IMR-90 (cell line): ENCODE measurements at places on chromosomes 12 and 14. TPM values are rescaled to one million over a fixed set of nuclear protein-coding genes. Genes with fewer than 3 reads are reported as not detected.

DNA sequence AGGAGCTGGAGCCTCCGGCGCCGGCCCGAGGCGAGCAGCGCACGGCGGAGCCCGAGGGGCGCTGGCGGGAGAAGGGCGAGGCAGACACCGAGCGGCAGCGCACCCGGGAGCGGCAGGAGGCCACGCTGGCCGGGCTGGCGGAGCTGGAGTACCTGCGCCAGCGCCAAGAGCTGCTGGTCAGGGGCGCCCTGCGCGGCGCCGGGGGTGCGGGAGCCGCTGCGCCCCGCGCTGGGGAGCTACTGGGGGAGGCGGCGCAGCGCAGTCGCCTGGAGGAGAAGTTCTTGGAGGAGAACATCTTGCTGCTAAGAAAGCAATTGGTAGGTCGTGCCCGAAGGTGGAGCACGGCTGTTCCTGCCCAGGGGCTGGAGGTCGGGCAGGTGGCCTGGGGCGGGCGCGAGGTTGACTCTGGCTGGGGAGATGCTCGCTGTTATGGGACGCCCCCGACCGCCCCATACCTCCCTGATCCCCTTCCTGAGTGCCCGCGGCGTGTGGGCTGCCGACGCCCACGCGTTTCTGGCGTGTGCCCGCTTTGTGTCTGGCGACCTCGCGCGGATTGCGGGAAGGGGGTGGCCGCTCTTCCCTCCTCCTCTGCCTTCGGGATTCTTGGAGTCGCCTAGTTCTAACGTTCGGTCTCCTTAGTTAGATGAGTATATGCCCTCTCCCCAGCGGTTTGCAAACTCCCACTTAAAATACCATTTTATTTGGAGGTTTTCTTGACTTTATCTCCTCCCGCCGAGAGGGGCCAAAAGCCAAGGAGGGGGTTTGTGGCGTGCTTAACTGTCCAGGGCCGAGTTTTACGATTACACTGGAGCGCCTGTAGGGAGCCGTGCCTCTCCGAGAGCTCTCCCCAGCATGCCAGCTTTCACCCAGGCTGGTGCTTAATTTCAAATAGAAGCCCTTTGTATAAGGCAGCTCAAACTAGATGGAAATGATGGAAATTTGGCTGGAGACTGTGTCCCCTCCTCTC is 752 bp downstream of the DACT1 start:
- peak; percentile 30 for DNase-seq

SEC23A gene
- total RNA-seq = 417 and 609 TPM in 2 replicates

GDF3 gene
- not detected in 2 replicates for total RNA-seq

POTEG gene
- not detected in 2 replicates for total RNA-seq

GRCh38 chr12:55673638-55674037 is 34.1 kb downstream of the ITGA7 start:
- DNase-seq = no peak

- DNase-seq = no peak
Measured at GRCh38 chr12:116675339-116676107, 62.3 kb downstream of the SPRING1 start.

GRCh38 chr12:98373025-98373554 is 142.3 kb upstream of the TMPO start:
- peak; percentile 51 for DNase-seq

TM7SF3 gene
- total RNA-seq = 45.3 and 46.6 TPM in 2 replicates

DNA sequence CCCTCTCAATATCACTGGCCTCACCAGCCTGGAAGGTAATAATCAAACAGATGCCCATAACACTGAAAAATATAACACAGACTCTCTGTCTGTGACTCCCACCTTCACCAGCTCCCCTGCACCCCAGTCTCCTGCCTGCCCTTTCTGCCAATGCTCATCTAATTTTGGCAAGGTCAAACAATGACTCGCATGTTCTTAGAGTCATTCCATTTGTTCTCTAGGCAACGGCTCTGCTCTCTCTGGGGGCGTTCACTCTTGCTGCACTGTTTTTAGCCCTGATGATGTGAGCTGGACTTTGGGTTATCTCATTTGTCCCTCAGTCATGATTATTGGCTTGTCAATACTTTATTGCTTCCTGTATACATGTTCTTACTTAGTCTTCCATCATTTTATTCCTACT is 691.8 kb downstream of the FLRT2 start:
- DNase-seq = peak; percentile 50

DNA sequence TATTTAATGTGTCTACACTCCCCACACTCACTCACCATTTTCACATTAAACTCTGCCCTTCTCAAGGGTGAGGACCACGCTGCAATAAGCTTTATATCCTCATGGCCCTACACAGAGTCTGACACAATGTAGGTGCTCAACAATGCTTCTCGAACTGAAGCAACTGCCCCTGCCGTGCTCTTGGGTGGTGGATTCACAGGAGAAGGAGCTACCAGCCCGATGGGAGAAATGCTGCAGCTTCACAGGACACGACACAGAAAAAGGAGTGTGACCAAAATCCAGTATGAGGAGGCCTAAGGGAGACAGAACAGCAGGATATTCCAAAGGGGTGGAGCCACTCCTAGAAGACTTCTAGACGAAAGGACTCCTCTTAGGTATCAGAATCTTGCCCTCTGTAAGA is 6.5 kb upstream of the KRT3 start:
- DNase-seq = no peak

BEST3 gene
- under 0.01 TPM in 2 replicates for total RNA-seq

OR6C76 gene
- not detected in 2 replicates for total RNA-seq

DNA sequence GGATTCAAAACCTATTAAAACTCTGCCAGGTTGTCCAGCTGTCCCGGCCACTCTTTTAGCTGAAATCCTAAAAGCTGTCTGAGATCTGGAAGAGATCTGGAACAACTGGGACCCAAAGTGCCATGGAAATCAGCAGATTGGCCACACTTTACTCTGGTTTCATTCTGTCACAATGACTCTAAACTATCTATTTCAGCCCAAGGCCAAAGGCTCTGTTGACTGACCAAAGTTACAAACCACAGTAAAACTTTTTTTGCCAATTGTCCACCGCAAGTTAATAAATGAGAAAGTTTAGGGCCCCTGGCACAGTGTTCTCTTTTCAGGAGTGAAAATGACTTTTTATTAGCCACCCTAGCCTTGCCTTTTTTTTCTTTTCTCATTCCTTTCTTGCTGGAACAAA is 113.4 kb upstream of the CPM start:
- no peak for DNase-seq

DNA sequence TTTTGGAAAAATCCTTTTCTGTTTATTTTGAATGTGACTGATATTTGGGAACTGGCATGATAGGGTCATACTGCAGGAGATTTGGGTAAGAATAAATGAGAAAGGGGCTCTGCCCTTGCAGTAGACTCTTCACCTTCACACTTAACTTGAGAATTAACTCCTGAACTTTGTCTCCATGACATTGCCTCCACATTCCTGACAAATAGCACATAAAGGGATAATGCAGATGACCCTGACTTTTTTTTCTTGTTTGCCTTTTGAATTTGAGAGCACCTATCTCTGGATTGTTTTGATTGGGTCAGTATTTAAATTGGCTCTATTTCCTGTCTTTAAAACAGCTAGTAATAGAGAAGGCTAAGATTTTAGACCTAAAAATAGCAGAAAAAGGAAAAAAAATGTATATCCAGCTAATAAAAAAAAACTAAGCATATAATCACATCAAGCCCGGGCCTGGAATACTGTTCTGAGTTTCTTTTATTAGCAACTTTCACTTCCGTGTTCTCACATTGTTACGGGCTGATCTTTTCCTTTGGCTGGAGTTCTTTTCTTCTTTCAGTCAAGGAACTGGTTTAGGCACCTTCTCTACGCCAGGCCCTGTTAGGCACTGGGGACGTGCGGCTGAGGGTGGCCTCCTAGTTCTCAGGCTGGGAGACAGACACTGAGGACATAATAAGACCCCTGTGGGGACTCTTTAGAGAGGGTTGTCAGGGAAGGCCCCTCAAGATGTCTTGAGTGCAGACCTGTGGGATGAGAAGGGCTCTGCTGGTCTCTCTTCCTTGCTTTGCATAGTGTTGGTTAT is 53.1 kb upstream of the GNPNAT1 start:
- DNase-seq = no peak

KIF26A gene
- not detected in 2 replicates for total RNA-seq

DNA sequence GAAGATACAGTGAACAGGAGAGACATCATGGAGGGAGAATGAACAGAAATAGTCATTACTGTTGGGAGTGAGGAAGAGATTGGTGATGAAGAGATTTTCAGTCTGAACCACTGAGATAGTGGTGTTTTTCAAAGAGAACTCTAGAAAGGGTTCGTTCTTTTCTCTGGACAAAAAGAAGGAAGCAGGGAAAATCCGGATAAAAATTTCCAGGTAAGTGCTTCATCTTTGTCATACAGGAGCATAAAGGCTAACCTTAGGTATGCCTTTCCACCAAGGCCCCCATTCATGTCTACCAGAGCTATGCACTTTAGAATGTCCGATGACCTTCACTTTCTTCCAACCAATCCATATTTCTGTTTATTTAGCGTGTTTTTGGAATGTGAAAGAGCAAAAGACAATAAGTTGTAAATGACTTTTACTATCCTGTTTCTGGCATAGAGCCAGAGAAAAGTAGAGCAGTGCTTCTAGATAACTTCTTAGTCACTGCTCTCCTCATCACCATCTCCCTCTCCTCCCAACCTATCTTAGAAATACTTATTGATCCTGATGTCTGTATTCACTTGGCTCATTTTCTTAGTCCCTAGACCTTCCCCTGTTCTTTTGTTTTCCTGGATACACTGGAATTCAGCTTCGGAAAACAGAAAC is 116.5 kb downstream of the TTC6 start:
- DNase-seq = no peak

NOXRED1 gene
- under 0.01 TPM in 2 replicates for total RNA-seq

- no peak for DNase-seq
Measured at GRCh38 chr14:24038686-24039085, 13.1 kb upstream of the CARMIL3 start.

DNA sequence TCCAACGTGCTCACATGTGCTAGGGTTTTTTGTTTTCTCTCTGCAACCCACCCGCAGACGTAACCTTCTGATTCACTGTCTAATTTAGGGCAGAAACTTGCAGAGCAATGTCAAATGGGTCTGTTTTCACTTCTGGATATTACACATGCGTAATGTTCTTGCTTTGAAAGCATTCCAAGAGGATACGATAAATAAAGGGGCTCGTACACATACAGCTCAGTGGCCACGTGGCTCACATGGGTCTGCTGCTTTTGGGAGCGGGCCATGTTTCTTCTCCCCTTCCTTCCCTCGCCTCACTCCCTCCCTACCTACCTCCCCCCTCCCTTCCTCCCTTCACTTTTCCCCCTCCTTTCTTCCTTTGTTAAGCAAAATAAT is 23.4 kb downstream of the CACNA1C start:
- DNase-seq = peak; percentile 85

- peak; percentile 81 for DNase-seq
Measured at GRCh38 chr14:104681689-104682074, 7.7 kb upstream of the INF2 start.

FOS gene
- 53.6 and 86.7 TPM in 2 replicates for total RNA-seq

- DNase-seq = no peak
Measured at GRCh38 chr14:82565825-82566224, 1032.2 kb upstream of the SEL1L start.

- no peak for DNase-seq
Measured at GRCh38 chr14:22266683-22267082, 322.3 kb downstream of the DAD1 start.

DNA sequence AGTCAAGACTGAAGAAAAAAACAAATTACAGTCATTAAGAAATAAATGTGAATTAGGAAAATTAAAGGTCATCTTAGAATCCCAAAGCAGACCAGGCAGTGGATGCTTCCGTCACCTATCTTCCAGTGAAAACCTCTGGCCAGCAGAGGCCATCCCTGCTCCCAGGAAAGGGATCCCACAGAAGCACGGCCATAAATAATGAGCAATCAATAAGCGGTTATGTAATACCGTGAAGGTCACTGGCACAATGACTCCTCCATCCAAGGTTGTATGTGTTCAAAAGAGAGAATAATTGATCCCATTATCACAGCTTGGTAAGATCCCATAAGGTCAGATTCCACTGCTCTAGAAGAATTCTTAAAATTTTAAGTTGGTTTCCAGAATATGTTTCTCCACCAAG is 85.7 kb downstream of the PPP2R5E start:
- no peak for DNase-seq

DNA sequence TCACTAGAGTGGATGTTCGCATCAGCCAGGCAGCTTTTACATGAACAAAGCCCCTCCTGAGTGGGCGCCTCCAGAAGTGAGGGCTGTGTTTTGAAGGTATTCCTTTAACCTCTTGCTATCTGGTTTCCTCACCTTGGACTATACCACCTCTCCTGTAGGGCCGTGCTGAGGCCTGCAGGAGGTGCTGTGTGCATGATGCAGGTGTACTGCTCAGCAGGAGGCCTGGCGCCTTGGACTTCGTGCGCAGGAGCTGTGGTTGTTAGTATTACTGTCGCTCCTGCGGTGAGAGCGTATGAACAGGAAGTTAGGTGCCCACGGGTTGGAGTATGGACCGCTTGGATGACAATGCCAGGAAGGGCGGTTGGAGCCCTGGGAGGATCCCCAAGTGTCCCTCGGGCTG is 130.7 kb downstream of the TSPAN9 start:
- DNase-seq = no peak
